ENCODE measurements at places on chromosomes 11 and 22.

GRCh38 chr11:32153747-32154146, 62.9 kb downstream of the RCN1 start:
- no peak for DNase-seq

GRCh38 chr22:23380230-23380573, 199.9 kb downstream of the IGLL1 start:
- DNase-seq = no peak

DNA sequence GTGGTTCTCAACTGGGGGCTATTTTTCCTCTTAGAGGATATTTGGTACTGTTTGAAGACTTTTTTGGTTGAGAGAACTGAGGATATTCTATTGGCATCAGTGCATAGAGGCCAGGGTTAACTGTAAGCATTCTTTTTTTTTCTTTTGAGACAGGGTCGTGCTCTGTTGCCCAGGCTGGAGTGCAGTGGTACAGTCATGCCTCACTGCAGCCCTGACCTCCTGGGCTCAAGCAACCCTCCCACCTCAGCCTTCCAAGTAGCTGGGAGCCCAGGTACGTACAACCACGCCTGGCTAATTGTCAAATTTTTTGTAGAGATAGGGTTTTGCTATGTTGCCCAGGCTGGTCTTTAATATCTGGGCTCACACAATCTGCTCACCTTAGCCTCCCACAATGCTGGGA, 12.9 kb downstream of the MMP7 start:
- DNase-seq = no peak

DNA sequence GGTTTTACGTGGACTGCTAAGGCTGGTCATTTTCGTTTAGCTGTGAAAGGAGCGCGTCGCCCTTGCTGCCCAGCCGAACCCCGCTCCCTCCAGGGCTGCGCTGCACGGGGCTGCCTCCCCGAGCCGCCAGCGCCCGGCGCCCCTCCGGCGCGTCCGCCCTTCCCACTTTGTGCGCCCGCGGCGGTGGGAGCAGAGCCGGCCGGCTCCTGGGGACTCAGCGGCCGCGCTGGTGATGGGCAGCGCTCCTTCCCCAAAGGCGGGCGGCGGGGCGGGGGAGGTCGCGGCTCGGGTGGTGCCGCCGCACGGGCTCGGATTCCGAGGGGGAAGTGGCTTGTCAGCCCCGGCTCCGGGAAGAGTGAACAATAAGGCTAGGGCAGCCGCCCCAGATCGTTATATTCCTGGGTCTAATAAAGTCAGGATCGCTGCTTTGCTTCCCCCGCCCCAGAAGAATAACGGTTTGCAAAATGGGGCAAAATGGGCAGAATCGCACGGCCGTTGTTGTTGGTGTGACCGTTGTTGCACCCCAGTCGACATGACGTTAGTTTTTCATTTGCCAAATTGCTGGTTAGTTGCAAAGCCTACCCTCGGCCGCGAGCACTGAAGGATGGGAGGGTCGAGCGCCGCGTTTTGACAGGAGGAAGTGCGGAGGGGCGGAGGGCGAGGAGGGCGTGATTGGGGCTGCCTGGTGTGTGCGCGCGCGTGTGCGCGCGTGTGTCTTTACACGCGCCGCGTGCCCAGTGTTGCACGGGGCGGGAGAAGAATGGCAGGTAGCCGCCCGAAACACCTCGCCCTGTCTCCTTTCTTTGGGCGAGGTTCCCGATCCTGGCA, 745 bp downstream of the NCAM1 start:
- DNase-seq = no peak

DNA sequence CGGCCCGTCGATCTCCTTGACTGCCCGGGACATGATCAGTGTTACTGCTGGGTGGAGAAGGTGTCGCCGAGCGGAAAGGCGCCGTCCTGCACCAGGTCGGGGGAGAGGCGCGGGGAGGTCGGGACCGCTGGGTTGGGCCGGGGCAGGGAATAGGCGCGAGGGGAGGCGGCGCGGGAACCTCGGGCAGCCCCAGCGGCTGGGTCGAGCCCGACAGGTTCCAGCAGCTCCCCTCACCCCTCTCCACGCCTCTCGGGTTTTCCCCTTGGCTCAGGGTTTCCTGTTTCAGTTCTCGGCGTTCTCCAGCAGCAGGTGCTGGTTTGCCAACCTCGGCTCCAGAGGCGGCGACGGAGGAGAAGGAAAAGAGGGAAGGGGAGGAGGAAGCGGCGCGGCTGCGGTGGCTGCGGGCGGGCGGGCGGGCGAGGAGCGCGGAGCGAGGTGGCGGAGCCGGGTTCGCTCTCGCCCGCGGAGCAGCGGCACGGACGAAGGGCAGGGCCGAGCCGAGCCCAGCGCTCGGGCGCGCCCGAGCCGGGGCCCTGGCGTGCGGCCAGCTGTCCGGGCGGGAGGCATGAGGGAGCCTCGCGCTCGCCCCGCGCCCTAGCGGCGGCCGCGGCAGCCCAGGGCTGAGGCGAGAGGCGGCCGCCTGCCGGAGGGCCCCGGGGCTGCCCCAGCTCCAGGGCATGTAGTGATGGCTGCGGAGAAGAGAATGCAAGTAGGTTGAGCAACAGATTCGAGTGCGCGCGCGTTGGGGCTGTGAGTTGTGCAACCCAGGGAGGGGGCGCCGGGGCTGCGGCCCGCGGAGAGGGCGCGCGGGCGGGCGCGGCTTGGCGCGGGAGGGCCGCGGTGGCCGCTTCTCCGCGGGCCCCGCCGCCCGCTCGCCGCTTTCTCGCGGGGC, at the start of gene ZC3H12C:
Gene ZC3H12C, plus strand, starts transcription at position 878 of the 892 bp plus-strand sequence. CDS start 20 bp downstream, outside the sequence.
- no peak for DNase-seq

GRCh38 chr11:96098511-96099241, 174.8 kb upstream of the MTMR2 start:
- no peak for DNase-seq

DNA sequence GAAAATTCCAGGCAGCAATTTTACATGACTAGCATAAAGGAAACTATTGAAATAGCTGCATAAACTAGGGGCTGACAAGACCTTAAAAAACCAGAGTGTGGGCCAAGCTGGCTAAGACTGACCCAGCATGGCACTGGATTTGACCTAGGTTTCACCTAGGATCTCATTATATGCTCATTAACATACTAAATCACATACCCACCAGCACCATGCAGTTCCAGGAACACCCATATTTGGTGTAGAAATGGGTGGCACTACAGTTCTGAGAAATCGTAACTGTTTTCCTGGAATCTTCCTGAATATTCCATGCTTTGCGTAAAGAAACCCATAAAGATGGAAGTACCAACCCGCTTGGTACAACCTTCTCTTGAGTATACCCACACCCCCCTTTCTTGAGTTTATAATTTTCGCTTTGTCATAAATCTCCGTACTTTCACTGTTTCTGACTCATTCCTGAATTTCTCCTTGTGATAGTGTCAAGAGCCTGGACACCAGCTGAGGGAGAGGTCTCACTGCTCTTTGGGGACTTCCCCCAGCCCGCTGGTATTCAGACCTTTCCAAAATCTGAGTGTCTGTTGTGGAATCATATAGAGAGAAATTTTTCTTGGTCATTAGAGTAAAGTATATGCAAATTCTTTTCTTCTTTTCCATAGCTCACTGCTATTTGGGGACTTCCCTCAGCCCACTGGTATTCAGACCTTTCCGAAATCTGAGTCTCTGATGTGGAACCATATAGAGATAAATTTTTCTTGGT, 55.1 kb downstream of the MTMR3 start:
- DNase-seq = no peak

DNA sequence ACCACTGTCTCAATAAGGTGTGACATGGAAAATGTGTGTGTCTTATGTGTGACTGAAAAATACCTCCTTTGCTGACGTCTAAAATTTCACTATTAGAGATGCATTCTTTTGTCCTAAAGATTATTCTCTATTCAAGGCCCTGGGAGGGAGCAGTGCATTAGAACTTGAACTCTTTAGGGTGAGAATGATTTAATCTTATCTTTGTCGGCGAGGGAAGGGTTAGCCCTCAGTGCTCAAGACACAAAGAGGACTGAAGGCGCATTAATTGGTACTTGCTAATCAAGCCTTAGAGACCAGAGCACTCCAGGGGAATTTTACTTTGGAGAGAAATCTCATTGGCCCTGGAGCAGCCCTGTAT, 29.8 kb upstream of the PLET1 start:
- no peak for DNase-seq

DNA sequence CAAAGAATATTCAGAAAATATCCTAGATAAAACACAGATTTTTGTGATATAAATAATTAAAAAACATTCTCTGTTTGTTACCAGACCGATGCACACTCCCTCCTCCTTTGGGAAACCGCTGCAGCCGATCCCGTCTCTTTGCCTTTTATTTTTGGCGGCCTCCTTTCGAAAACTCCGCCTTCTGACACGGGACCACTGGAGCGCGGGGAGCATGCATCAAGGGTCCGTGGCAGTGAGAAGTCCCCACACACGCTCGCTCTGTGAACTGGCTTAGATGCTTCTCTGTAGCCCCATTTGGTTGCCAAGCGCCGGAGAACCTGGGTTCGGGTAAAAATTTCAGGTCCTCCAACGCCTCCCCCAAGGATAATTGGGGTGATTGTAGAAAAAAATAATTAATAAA, 17.0 kb downstream of the DDX17 start:
- DNase-seq = no peak

- DNase-seq = no peak
Measured at GRCh38 chr11:95305705-95306104, 74.7 kb upstream of the SESN3 start.

GRCh38 chr11:101127197-101127698, 2.4 kb downstream of the PGR start:
- DNase-seq = no peak

DNA sequence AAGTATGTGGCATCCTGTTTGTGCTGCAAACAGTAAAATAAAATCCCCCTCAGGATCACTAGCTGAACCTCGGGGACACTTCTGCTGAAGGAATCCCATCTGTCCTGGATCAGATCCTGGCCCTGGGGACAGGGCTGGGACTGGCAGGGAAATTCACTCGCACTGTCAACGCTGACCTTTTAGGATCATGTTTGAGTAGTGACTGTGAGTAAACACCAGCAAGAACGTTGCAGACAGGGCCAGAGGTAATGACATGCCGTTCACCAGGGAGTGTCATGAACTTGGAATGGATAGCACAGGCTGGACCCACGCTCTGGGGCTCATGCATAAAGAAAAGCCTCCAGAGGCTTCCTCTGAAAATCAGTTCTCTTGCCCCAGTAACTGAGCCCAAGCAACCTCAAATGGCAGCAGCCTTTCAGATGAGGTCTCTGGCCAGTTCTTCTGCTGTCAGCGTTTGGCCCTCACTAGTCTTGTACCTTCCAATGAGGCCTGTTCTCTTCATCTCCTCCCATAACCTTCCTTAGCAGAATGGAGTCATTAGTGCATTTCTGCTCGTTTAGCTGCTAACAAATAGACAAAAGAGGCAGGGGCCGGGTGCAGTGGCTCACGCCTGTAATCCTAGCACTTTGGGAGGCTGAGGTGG, 51.0 kb upstream of the BARX2 start:
- no peak for DNase-seq

- no peak for DNase-seq
Measured at GRCh38 chr11:81484196-81484595, 1249.5 kb downstream of the FAM181B start.

DNA sequence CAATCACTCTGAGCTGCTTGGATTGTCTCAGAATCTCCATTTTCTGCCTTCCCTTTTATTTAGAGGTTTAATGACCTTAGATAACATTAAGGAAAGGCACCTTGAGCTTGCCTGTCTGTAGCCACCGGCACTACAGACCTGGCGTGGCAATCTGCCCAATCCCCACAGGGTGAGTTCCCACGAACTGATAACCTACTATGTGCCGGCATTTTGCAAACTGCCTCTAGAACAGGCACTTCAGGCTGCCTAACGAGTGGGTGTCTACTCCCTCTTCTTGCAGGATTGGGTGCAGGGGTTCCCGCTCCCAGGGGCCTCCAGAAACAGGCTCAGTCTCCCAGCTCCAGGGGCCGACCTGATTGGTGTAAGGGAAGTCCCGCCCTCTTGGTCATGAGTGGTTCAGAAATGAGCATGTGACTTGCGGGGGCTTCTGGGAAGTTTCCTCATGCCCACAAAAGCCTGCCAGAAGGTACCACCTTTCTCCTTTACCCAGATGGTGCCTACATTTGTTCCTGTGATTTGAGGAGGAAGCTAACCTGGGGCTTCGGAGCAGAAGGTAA, 120.0 kb upstream of the LDLRAD3 start:
- no peak for DNase-seq

- DNase-seq = no peak
Measured at GRCh38 chr22:22682807-22683667, 38.6 kb downstream of the GGTLC2 start.

DNA sequence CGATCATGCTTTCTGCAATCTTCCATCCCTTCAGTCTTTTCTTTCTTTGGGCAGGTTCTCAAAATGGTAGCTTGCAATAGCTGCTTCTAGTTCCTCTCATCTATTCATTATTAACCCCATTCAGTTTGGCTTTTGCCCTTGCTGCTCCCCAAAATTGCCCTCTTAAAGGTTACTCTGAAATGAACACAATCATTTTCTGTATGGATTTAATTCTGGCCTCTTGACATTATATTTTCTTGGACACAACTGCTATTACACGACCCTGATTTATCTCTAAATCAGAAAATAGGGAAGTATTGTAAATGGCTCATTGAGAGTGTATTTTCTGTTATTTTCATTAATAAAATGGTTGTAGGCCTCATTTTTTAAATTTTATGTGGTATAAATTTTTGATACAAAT, at the start of gene ANGPTL5:
Gene ANGPTL5, minus strand, starts transcription at position 101 of the 400 bp plus-strand sequence. CDS start 8,613 bp downstream, outside the sequence.
- DNase-seq = no peak

- DNase-seq = no peak
Measured at GRCh38 chr11:46378811-46379481, 2.5 kb upstream of the MDK start.

- DNase-seq = no peak
Measured at GRCh38 chr11:112310419-112310818, 49.8 kb upstream of the PLET1 start.

DNA sequence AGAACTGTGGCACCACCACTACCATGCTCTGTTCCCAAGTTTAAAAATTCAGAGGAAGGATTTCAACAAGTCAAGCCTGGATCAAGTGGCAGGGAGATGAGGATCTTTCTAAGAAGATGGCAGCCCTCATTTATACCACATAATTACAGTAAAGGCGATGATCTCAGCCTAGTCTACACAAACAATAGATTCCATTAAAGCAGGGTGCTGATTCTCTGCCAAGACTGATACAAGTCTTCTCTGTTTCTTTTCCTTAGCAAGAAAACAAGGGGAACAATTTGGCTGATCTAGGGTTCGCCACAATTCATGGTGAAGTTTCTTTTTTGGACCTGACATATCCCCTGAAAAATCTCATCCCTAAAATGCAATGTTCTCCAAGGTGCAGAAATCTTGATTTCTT, 73.9 kb downstream of the PPFIBP2 start:
- no peak for DNase-seq

- DNase-seq = peak; percentile 36
Measured at GRCh38 chr22:17705951-17706900, 67.7 kb downstream of the BCL2L13 start.

- DNase-seq = no peak
Measured at GRCh38 chr11:69492201-69492991, 10.9 kb downstream of the LINC01488 start.

- DNase-seq = no peak
Measured at GRCh38 chr22:37809672-37810333, 2.1 kb downstream of the GCAT start.

DNA sequence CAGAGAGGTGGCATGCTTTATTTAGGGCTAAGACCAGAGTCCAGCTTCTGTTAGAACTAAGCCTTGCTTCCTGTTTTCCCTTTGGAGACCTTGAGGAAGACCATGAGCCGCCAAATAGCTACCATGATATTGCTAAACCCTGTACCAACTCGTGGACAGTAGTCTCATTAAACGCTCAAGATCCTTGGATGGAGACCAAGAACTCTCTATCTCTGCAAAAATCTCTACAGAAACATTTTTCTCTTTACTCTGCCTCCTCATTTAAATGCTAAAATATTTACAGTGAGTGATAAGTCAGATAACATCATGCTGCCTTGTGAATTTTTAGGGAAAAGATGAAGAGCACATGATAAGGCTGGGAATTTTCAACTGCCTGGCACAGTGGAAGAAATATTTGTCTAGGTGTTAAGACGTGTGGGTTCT, 197.8 kb downstream of the MAML2 start:
- DNase-seq = peak; percentile 63
